ENCODE measurements at places on chromosomes 2 and 18.

- DNase-seq = no peak
Measured at GRCh38 chr18:69097349-69097748, 299.5 kb downstream of the CCDC102B start.

GRCh38 chr2:188664416-188664815 lies 309.8 kb upstream of the COL3A1 start:
- no peak for DNase-seq

DNA sequence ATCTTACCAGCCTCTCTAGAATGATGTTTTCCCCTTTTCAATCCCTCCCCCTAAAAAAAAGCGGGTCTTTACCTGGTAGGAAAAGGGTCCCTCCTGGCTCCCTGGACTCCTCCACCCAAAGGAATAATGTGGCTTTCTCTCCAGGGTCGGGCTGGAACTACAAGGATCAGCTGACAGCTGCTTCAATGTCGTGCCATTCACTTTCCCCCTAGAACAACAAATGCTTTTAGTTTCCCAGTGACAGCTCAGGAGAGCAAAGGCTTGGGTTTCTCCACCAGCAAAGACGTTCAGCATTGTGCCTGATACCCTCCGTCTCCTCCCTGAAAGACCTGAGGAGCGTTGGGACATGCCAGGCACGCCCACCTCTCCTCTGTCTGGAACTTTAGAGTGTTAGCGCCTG lies 173.8 kb upstream of the SIX3 start:
- no peak for DNase-seq

- no peak for DNase-seq
Measured at GRCh38 chr2:224209555-224210285, 170.6 kb upstream of the SERPINE2 start.

GRCh38 chr2:218301176-218301819 lies 9.0 kb upstream of the TMBIM1 start:
- peak; percentile 82 for DNase-seq
